ENCODE measurements at places on chromosomes 7 and 10.
A peak's percentile ranks its signal among the peaks of the same experiment; 100 is the strongest.

DNA sequence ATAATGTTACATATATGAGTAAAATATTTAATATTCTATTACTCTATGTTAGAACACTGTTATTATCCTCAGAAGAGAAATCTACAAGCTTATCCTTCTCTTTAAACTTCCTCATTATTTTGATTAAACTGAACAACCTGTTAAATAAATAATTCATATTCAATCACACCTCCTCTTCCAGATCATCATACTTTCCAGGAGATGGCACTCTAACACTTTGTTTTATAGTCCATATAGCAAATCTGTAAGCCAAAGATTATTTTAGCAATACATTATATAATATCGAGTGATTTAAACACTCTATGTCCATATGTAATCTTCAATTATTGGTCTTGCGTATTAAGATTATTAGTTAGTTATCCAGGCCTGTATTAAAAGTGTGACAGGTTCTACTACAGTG, 694.1 kb downstream of the ANKRD7 start:
- DNase-seq = peak; percentile 28

DNA sequence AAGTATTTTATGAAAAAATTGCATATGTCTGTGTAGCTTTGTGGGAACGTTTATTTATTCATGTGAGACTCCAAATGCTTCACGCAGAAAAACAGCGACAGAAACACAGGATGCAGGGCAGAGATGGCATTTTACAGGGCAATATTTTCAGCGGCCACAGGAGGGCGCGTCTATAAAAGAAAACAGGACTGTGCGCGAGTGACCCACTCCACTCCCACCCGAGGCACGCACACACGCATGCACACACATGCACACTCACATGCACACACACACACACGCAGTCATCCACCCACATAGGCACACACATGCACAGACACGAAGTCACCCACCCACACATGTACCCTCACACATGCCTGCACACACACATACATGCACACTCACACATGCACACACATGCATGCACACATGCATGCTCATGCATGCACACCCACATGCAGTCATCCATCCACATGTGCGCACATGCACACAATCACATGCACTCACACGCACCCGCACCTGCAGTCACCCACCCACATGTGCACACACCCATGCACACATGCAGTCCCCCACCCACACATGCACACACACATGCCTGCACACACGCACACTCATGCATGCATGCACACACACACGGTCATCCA, 96.3 kb downstream of the DNAJB6 start:
- DNase-seq = peak; percentile 61

GRCh38 chr10:89649051-89649450, 4.0 kb upstream of the PANK1 start:
- no peak for DNase-seq

GRCh38 chr10:95815133-95815532, 59.2 kb downstream of the ENTPD1 start:
- no peak for DNase-seq

DNA sequence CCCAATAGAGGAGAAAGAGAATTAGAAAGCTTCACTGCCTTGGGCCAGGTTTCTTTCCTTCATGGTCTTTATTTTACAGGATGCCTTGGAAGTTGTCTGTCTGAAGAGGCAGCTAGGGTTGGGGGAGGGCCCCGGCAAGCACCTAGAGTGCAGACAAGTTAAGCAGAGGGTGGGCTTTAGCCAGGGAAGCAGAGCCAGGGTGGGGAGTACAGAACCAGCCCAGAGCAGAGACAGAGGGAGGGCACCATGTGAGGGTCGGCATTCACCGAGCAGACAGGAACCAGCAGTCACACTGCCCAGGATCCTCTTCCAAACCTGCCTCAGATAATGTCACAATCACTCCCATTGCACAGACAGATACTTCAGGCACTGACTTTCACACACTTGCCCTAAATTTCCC, 75.9 kb downstream of the ADARB2 start:
- no peak for DNase-seq

DNA sequence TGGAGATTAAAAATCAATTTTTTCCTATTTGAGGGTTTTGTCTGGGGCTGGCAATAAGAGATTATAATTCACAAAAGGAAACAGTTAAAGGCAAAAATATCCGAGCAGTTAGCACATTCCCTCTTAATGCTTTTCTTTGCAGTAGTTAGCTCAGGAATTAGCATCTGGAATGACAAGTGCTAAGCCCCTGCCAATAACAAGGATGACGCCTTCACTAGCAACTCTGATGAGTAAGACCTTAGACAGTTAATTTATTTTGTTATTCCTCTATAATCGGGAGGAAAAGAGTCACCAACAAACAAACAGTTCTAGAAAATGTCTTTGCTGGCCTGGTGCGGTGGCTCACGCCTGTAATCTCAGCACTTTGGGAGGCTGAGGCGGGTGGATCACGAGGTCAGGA, 151.3 kb downstream of the TRIL start:
- DNase-seq = no peak

DNA sequence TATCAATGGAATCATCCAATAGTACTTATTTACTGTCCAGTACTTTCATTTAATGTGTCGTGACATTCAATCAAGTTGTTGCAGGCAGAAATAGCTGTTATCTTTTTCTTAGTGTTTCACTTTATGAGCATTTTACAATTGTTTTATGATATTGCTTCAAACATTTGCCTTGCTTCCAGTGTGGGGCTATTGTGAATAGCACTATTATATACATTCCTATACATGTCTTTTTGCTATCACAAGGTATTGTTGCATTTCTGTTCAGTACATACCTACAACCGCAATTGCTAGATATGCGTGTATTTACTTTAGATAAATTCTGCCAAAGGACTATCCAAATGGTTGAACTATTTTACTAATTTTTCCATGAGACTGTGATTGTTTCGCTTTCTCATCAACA, 34.9 kb downstream of the CYP2C8 start:
- DNase-seq = no peak

DNA sequence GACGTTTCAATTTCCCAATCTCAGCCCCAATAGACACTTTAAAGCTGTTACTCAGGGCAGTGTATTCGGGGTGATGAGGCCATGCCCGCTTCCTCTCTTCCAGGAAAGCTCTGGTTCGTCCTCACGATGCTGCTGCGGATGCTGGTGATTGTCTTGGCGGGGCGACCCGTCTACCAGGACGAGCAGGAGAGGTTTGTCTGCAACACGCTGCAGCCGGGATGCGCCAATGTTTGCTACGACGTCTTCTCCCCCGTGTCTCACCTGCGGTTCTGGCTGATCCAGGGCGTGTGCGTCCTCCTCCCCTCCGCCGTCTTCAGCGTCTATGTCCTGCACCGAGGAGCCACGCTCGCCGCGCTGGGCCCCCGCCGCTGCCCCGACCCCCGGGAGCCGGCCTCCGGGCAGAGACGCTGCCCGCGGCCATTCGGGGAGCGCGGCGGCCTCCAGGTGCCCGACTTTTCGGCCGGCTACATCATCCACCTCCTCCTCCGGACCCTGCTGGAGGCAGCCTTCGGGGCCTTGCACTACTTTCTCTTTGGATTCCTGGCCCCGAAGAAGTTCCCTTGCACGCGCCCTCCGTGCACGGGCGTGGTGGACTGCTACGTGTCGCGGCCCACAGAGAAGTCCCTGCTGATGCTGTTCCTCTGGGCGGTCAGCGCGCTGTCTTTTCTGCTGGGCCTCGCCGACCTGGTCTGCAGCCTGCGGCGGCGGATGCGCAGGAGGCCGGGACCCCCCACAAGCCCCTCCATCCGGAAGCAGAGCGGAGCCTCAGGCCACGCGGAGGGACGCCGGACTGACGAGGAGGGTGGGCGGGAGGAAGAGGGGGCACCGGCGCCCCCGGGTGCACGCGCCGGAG, 2.6 kb downstream of the GJD4 start:
- DNase-seq = no peak
